ENCODE measurements at places on chromosomes 12 and 14.

- DNase-seq: no peak
Measured at GRCh38 chr12:69328426-69328825, 19.8 kb upstream of the LYZ start.

DNA sequence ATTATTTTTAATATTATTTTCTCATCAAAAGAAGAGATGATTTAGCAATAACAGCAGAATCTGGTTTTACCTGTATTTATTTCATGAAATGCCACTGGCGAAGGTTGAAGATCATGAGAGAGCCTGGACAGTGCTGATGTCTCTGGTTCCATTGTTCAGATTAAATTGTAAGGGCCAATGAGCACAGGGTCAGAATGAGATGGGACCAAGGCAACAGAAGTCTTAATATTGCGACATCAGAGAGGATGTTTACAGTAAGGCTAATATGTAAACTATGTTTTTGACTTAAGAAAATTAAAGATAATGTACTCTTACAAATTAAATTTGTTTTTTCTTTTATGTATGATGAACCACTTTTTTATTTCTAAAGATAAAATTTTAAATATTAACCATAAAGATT, 35.2 kb upstream of the KLRD1 start:
- no peak for DNase-seq

- no peak for DNase-seq
Measured at GRCh38 chr14:94019329-94019728, 6.8 kb upstream of the OTUB2 start.

DNA sequence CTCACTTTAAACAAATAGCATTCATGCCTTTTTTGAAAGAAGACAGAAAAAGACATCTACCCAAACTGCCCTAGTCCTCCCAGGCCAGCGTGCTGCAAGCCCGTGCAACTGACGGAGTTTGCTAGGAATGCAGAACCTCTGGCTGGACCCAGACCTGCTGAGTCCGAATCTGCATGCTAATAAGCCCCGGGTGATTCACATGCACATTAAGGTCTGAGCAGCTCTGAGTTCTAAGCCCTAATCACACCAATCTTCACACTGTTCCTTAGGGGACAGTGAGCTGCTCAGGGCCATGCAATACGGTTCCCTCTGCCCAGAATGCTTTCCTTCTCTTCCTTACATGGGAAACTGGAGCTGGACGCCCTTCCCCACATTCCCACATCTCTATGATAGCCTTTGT, 25.2 kb downstream of the HAL start:
- no peak for DNase-seq

GRCh38 chr12:55717011-55718007, 1.5 kb downstream of the BLOC1S1 start:
- no peak for DNase-seq

DNA sequence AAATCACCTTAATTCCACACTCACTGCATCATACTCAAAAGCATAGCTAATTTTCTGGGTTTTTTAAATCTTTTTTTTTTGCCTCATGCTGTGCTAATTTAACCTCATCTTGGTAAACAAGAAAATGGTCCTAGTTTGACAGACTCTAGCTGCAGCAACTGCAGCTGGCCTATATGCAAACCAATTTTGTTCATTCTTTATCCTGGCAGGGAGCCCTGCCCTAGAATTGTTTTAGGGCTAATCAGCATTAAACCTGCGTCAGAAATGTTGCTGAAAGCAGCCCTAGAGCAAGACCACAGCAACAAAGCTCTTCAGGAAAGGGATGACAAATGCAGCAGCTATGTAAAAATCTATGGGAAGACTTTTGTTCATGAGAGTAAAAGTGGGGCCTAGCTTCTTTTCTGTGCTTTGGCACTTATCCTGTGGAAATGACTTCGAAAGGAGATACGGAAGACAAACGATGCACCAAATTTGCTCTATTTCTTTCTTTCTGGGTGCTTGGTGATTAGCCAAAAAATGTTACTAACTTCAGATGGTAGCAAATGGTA, 72.2 kb downstream of the DENND5B start:
- DNase-seq: peak; percentile 93

GRCh38 chr14:57364659-57365450, 25.5 kb upstream of the NAA30 start:
- no peak for DNase-seq

GRCh38 chr12:109773384-109774011, 59.7 kb downstream of the TRPV4 start:
- DNase-seq: peak; percentile 27

- no peak for DNase-seq
Measured at GRCh38 chr14:105411985-105412770, 7.4 kb upstream of the MTA1 start.

DNA sequence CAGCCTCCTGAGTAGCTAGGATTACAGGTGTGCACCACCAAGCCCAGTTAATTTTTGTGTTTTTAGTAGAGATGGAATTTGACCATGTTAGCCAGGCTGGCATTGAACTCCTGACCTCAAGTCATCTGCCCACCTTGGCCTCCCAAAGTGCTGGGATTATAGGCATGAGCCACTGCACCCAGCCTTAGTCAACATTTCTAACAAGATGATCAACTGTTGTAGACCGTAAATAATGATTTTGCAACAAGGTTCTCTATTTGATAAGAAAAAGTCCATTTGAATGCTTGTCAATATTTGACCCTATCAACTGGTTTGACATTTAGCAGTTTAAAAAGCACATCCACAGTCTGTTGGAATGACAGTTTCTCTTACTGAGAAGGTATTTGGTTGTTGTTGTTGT, 25.2 kb upstream of the NRDE2 start:
- no peak for DNase-seq

All from AG08395 (cell line).